Lung microvascular endothelial cell (primary cell): ENCODE measurements at places on chromosomes 3 and 15.

DNA sequence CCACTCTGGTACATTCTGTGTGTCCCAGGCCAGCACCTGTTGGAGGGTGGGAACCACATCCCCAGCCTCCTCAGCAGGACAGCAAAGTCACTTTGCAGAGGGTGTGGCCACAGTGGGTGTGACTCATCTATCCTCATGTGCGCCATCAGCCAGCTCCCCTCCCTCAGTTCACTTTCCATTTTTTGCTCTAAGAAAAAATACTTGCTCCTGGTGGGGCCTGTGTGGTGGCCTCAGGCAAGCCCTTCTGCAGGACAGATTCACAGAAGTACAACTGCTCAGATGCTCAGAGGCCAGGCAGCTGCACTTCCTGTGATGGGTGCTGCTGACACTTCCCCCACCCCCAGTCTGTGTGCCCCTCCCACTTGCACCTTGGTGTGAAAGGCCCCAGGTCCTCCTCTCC is 78.3 kb upstream of the ALDH1L1 start:
- no peak for DNase-seq

DNA sequence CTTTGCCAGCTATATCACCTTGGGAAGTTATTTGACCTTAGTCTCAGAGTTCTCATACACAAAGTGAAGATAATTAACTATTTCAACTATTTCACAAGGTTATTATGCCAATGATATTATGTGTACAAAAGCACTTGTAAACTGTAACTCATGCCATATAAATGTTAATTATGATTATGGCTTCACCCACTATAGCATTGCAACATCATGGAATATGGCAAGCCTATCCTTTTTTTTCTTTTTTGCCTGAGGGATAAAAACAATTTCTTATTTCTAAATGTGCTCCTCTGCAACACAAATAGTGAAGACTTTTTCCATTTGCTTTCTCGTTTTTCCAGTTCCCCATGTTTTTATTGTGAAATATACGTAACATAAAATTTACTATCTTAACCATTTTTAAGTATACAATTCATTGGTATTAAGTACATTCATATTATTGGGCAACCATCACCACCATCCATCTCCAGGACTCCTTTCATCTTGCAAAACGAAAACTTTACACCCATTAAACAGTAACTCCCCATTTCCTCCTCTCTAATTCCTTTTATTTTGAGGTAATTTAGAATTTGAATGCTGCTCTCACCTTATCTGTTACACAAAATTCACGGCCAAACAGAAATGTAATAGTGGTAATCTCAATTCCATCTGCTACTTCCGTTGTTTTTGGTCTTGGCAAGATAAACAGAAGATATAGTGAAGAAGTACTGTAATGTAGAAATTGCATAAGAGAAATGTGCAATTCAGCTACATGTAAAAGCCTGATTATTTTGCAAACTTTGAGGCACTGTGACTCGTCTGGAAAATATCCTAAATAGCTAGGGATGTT is 46.3 kb downstream of the NANOGP8 start:
- DNase-seq: no peak

DNA sequence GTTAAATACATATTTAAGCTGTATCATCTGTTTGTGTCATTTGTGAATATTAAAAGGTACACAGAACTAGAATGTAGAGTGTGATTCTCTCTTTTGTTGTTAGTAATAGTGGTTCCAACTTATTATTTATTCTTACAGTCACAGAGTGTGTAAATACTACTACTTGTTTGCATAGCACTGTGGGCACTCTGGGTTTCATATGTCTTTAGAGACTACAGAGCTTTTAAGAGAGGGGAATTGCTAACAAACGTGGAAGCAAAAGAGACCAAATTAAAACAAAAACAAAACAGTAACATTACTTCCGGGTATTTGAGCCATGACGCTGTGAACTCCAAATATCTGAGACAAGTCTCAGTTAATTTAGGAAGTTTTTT is 828.0 kb upstream of the DPPA4 start:
- DNase-seq: no peak

DNA sequence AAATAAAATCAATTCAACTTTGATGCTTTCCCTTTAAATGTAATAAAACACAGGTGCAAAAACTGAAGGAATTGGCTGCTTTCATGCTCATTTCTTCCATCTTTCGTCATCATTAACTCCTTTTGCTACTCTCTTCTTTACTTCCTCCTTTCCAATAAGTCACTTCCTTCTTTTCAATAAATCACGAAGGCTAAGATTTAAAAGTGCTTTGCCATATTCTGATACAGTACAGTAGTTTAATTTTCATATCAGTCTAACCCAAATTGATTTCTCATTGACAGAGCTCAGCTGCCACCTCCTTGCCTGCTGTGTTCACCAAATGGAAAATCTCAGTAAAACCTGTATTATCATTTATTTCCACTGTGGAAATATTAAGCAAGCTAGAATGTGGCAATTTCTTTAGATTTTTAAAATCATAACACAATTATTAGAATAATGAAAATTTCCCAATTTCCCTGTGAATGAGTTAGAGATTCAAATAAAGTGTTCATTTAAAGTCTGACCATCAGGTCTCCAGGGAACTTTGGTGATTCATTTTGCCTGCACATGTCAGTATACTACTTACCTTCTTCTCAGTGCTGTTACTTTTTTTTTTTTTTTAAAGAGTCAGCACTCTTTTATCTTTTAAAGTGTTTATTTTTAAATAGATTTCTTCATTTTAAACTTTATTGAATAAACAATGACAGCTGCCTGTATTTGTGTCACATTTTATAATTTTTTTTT is 41.6 kb downstream of the NANOGP8 start:
- no peak for DNase-seq

GRCh38 chr15:73424506-73424905 is 18.5 kb upstream of the REC114 start:
- DNase-seq: no peak

DNA sequence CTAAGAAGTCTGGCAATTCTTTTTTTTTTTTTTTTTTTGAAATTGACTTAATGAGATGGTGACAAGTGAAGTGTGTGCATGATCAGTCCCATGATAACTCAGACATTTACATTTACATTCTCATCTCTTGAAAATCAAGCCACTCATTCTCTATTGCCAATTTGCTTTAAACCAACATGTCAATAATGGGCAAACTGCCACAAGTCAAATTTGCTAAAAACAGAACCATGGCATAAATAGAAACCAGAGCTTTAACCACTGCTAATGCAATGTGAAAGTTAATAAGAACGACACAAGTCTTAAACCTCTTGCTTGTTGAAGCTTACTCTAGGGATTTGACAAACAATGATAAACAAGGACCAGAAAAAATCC is 12.0 kb upstream of the COL8A1 start:
- no peak for DNase-seq

DNA sequence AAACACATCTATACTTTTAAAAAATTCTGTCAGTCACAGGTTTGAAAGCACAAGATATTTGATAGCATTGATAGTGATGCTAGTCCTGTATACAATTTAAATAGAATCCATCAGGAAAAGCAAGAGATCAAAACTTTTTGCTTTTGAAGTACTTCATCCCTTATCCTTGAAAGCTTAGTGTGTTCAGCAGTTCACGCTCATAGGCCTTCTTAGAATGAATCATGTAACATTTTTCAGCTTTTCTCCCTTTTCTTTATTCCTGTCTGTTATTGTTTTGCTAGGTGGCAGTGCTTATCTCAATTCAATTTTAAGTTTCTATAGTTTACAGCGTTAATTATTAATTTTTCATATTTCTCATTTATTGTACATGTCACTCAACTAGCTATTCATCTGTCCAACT is 69.1 kb downstream of the FGF7 start:
- no peak for DNase-seq

- DNase-seq: no peak
Measured at GRCh38 chr3:132870541-132870940, 148.3 kb upstream of the NPHP3 start.

GRCh38 chr15:39621210-39621609 is 40.3 kb downstream of the THBS1 start:
- DNase-seq: peak; percentile 60

DNA sequence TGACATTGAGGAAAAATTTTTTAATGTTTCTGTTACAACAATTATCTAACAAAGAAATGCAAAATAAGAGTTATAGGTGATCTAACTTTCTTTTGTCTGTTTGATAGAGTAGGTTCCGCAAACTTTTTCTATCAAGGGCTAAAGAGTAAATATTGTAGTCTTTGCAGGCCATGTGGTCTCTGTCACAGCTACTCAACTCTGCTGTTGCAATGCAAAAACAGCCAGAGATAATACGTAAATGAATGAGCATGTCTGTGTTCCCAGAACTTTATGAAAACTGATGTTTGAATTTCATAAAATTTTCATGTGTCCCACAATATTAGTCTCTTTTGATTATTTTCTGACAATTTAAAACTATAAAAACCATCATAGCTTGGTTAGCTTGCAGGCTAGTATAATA is 73.3 kb downstream of the SLC24A1 start:
- DNase-seq: no peak

DNA sequence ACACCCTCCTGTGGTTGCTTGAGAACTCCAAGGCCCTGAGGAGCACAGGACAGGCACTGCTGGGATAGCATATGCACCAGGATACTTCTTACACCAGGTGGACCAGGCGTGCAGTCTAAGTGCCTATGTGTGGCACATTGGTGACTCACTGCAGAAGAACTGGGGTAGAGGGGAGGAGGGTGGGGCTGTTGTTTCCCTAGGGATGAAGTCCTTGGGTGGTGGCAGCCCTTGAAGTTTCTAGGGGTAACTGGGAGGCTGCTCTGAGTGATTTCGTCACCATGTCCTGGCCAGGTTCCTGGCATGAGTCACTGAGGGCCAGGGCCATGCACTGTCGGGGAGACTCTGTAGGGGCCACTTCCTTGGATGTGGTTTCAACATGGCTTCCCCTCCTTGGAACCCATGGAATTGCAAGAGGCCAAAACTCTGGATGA is 15.9 kb downstream of the MYZAP start:
- no peak for DNase-seq

GRCh38 chr3:41872157-41872556 is 89.7 kb downstream of the ULK4 start:
- no peak for DNase-seq

GRCh38 chr15:37891766-37892368 is 42.6 kb upstream of the TMCO5A start:
- peak; percentile 50 for DNase-seq

DNA sequence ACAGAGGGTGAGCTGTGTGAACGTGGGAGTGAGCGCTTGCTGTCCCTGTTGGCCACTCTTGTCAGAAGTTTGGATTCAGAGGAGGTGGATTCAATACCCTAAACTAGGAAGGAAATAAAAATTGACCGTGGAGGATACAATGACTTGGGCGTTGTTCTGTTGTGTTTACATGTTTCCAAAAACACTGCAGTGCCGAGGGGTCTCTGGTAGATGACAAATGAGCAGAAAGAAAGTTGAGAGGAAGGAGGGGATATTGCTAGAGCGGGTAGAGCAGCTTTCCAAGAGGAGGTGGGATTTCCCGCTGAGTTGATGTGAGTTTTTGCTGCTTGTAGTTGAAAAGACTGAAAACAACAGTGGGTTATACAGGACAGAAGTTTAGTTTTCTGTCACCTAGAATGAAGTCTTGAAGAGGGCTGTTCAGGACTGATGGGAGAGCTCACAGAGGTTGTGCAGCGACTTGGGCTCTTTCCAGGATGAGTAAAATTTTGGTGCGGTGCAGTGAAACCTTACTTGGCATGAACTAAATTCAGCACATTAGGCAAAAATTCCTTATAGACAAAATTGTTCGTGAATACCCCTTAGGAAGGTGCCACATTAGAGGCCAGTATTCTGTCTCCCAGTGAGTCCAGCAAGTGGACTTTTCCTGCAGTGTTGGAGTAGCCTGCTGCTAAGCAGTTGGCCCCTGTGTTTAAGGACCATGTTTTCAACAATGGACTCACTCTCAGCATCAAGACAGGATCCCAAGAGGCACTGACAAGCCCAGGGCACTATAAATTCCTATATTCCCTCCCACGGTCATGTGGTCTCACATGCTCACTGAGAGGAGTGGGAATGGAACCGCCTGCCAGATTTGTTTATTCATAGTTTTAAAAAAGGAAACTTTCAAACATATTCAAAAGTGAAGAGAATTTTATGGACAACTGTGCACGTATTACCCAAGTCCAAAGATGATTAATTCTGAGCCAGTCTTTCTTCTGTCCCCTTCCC is 435.0 kb upstream of the C2CD4B start:
- DNase-seq: no peak

- no peak for DNase-seq
Measured at GRCh38 chr15:41480396-41481140, 13.1 kb upstream of the ITPKA start.

- DNase-seq: peak; percentile 89
Measured at GRCh38 chr15:68818066-68818768, 2.5 kb downstream of the ANP32A start.

DNA sequence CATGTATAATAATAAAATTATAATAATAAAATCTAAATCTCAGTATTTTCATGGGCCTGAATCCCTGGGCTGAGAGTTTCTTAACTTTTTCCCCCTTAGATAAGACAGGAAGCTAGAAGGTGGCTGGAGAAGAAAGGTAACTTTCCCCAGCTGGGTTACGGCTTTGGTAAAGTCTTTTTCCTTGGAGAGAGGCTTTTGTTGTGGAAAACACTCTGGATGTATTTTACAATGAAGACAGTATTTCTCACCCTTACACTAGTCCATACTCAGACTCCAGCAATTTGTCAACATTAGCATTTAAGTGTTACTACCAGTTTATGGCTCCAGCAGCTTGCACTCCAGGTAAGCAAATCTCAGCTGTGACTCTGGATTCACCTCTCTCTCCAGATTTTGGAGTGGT is 34.9 kb downstream of the APH1B start:
- no peak for DNase-seq

GRCh38 chr3:29515451-29515850 is 234.6 kb downstream of the RBMS3 start:
- no peak for DNase-seq

GRCh38 chr3:132788301-132788671 is 66.1 kb upstream of the NPHP3 start:
- peak; percentile 64 for DNase-seq

- no peak for DNase-seq
Measured at GRCh38 chr15:49063402-49064280, 17.4 kb upstream of the SECISBP2L start.

- DNase-seq: peak; percentile 80
Measured at GRCh38 chr15:60585743-60586708, 107.1 kb upstream of the ICE2 start.

- no peak for DNase-seq
Measured at GRCh38 chr3:181915551-181915950, 203.8 kb downstream of the SOX2 start.

DNA sequence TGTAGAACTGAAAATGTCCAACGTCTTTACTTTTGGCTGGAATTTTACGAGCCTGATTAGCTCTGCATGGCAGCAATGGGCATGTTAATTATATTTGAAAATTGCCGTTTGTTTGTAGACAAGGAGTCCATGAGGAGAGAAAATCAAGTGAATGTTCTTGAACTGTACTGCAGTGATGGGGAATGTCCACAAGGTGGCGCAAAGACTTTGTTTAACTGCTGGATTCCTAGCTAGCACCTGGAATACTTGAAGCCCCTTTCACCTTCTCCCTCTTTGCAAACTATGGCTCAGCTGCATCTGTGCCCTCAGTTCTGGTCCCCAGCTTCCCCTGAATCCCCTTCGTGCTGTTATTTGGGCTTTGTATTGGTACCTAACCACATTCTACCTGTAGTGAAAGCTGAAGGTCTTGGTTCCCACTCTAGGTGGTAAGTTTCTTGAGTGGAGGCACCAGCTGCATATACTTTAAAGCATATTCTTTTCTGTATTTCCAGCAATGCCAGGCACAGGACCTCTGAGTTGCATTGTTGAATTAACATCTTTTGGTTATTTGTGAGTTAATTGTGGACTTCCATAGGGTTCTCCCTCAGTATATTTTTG is 25.3 kb downstream of the EXOG start:
- DNase-seq: peak; percentile 87
